ENCODE measurements at places on chromosomes 16 and 17. TPM values are rescaled to one million over a fixed set of nuclear protein-coding genes. Genes with fewer than 3 reads are reported as not detected.

The TEKT5 gene
- 0.29 TPM for total RNA-seq

The USP6 gene
- total RNA-seq, result 0.80 TPM

The ENPP7 gene
- total RNA-seq, result not detected

The ZFP3 gene
- 1.3 TPM for total RNA-seq

The TEX19 gene
- not detected for total RNA-seq

The ABCA5 gene
- total RNA-seq, result 10.9 TPM

The PRDM7 gene
- total RNA-seq, result not detected

The TBC1D3G gene
- total RNA-seq, result not detected

The DRC3 gene
- total RNA-seq, result 15.4 TPM

The ZDHHC7 gene
- total RNA-seq, result 67.3 TPM

The ITGB4 gene
- total RNA-seq, result 14.8 TPM

The ARHGAP23 gene
- 2.9 TPM for total RNA-seq

The ACSM2A gene
- total RNA-seq, result not detected

The NEURL4 gene
- total RNA-seq, result 75.2 TPM

The HOXB8 gene
- total RNA-seq, result 3.7 TPM

The C17orf78 gene
- total RNA-seq, result not detected

The C16orf92 gene
- total RNA-seq, result not detected

The MCRIP1 gene
- total RNA-seq, result 138 TPM

The DOC2A gene
- total RNA-seq, result 5.0 TPM

The PDE6G gene
- 0.50 TPM for total RNA-seq

The MEFV gene
- not detected for total RNA-seq

The CLEC3A gene
- not detected for total RNA-seq

The DLG4 gene
- total RNA-seq, result 46.3 TPM

The ZP2 gene
- not detected for total RNA-seq

The MYCBPAP gene
- 3.5 TPM for total RNA-seq

The OTOA gene
- total RNA-seq, result 0.07 TPM

The HS3ST2 gene
- total RNA-seq, result not detected

The BRD7 gene
- total RNA-seq, result 104 TPM

The MYH13 gene
- total RNA-seq, result not detected

The CHRNE gene
- 0.31 TPM for total RNA-seq

The CCDC200 gene
- not detected for total RNA-seq

The DOC2B gene
- total RNA-seq, result 1.3 TPM

The IL34 gene
- not detected for total RNA-seq

The CCL7 gene
- total RNA-seq, result not detected

The SLC6A2 gene
- not detected for total RNA-seq

The PMP22 gene
- total RNA-seq, result 0.93 TPM

The GRAP gene
- total RNA-seq, result not detected

The TNP2 gene
- total RNA-seq, result not detected

The SLC5A11 gene
- total RNA-seq, result not detected

The HS3ST6 gene
- not detected for total RNA-seq

All from progenitor cell of endocrine pancreas (in vitro differentiated cells).